K562 (cell line): ENCODE measurements at places on chromosomes 13 and 19. TPM values are rescaled to one million over a fixed set of nuclear protein-coding genes. Genes with fewer than 3 reads are reported as not detected.
A peak's percentile ranks its signal among the peaks of the same experiment; 100 is the strongest.

- no peak for DNase-seq
Measured at GRCh38 chr13:23703246-23703860, 133.1 kb downstream of the TNFRSF19 start.

DNA sequence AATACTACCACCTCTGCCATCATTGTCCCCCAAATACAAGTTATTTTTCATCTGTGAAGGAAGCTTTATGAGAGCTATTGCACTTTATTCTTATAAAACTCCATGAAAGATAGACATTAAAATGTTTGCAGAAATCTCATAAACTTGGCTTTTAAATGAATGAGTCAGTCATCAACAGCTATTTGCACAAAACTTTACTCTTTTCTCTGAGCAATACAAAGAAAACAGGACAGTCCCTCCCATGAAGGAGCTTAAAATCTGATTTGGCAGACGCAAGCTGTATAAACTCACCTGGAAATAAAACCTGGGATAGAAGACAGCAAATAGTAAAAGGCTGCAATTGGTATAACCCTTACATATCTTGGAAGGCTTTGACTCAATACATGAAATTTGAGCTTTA lies 16.6 kb upstream of the RCBTB1 start:
- no peak for DNase-seq

GRCh38 chr19:3304871-3305423 lies 61.4 kb upstream of the NFIC start:
- DNase-seq, result peak; percentile 54

Gene SHISA2
- polyA plus RNA-seq, result not detected in 2 replicates

Gene ADAMTSL5
- 8.4 and 9.8 TPM in 2 replicates for polyA plus RNA-seq
